ENCODE measurements at places on chromosomes 11 and 22.

GRCh38 chr11:68773521-68774193, 22.3 kb upstream of the TESMIN start:
- DNase-seq, result no peak

DNA sequence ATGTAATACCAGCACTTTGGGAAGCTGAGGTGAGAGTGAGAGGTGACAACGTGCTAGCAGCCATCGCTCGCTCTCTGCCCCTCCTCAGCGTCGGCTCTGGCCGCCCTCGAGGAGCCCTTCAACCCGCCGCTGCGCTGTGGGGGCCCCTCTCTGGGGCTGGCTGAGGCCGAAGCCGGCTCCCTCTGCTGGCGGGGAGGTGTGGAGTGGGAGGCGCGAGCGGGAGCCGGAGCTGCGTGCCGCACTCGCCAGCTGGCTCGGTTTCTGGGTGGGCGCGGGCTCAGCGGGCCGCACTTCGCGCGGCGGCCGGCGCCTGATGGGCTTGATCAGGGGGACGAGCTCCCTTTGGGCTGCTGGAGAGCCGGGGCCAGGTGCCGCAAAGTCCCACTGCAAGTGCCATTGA, 98.9 kb upstream of the UBASH3B start:
- DNase-seq, result peak; percentile 16

GRCh38 chr22:17319546-17319945, 49.7 kb upstream of the CECR2 start:
- no peak for DNase-seq

DNA sequence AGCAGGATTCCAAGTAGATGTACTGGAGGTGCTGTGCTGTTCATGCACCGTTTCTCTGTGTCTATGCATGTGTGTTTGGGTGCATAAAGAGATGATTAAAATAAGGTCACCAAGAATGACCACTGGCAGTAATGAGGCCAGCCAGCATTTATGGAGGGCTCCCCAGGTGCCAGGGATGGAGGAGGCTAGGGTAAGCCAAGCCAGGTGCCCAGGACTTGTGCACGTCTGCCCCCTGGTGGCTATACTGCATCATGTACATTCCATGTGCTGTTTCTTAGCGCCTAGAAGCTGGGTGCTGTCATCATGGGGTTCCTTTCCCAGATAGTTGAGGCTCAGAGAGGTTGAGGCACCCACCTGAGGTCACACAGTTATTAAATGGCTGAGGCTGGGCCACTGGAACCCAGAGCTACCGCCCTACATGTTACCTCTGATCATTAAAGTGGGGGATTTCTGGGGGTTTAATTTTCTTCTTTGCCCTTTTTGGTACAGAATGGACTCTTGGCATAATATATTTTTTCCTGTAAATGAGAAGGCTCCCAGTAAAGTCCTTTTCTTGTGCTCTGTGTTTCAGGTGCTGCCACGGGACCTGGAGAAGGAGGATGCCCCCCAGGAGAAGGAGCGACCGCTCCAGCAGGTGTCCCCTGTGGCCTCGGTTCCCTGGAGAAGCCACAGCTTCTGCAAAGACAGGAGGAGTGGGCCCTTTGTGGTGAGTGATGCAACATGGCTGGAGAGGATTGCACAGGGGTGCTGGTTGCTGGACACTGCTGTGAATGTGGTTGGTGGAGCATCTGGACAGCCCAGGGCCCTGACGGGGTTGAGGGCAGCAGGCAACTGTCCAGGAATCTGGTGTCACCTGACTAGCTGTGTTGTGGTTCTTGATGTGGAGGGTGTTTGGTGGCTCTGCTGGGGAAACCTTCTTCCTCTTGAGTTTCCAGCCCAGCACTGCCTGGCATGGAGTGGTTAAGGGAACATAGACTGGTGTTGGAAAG, 96.4 kb downstream of the KIAA1671 start:
- DNase-seq, result peak; percentile 83

DNA sequence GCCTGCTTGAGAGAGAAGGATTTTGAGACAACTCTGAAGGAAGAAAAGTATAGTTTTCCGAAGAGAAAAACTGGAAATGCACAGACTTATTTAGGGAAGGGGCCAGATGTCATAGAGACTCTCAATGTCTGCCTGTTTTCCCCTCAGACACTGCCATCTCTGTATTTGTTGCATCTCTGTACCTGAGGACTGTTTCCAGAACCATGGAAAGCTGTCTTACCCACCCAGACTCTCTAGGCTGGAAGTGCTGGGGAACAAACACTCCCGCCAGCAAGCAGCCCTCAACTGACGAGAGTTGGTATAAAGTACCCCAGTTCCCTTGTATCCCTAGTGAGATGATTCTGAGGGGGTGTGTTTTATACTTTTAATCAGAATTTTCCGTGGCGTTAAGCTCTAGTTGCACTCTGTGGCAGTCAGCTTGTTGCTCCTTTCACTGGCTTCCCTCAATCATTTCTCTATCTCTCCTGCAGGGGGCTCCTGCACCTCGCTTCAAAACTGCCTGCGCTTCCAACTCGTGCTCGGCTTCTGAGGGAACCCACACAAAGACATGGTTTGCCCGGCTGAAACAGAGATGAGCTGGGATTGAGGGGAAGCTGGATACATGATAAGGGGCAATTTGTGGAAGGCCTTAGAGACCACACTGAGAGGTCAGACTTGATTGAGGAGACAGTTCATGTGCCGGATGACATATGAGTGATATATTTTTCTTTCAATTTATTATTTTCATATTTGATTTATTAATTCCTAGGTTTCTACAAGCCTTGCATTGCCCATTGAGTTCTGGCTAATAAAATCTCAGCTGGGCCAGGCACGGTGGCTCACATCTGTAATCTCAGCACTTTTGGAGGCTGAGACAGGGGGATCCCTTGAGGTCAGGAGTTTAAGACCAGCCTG, 36.9 kb upstream of the CLPB start:
- peak; percentile 87 for DNase-seq

DNA sequence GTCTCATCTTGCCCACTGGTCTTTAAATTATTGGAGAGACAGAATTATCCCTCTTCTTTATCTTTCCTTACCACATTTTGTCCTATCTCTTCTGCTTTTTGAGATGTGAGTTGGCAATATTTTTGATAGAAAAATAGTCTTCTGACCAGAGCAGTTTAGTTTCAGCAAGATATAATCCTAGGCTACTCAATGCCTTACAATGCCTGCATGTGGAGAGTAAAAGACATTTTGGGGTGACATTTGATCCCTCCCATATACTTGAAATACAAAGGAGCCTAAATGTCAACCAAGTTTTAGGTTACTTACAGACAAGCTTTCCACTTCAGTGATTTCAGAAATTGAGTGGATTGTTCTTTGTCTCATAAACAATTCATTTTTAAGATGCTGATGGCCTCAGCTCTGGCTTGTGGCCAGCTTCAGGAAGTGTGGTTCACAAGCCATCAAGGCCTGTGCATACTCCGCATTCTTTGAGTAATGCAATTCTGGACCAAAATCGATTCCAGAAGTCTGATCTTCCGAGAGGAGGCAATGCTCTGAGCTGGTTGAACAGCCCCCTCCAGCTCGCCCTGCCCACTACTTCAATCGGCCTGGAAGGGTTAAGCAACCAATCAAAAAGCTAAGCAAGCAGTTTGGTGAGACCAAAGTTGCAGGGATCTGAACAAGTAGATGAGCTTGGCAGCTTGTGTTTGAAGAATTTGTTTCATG, 274.4 kb downstream of the BLID start:
- no peak for DNase-seq

DNA sequence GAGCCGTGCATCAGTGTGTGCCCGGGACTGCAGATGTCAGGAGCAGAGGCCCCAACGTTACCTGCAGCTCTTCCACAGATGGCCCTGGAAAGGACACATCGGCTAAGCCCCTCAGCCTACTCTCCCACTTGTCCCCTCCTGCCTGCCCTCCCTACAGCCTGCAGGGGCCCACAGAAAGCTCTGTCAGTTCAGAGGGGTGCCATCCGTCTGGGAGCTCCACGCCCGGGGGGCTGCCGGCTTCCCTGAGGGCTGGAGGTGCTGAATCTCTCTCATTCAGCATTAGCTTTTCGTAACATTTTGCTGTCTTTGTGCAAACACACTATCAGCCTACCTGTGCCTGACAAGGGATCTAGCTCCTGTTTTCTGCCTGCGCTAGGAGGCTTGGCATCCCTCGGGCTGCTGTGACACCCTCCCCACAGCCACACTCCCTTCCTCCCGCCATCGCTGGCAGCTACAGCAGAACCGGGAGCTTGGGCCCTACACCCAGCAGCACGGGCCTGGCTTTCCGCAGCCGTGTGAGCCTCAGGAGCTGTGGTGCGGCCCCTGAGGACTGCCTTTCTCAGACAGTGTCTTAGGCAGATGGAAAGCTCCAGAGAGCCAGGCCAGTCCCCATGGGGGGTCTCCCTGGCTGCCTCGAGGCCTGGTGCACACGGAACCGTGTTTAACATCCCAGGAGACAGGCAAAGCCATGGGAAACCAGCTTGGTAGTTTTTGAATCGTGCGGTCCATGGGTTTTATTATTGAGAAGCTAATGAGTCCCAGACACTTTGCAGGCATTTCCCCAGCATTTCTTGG, 198.3 kb upstream of the B3GAT1 start:
- DNase-seq, result no peak

- no peak for DNase-seq
Measured at GRCh38 chr11:22711071-22711770, 44.8 kb downstream of the GAS2 start.

DNA sequence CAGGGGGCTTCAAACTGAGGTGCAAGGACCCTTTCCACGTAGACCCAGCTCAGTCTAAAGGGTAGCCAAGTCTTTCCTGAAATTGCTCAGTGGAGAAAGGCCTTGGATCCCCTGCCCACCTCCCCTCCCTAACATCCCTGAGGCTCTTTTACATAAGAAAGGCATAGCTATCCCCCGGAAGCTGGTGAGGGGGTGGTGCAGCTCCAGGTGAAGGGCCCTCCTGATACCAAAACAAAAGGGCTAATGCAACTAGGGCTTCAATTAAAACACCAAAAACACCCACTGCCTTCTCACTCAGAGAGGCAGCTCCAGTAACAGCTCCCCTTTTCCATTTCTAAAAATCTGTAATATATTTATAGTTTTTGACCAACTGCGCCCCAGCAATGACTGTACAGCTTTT, 5.8 kb downstream of the SHANK2 start:
- DNase-seq, result no peak

GRCh38 chr11:76803811-76804600, 20.9 kb downstream of the TSKU start:
- peak; percentile 74 for DNase-seq

DNA sequence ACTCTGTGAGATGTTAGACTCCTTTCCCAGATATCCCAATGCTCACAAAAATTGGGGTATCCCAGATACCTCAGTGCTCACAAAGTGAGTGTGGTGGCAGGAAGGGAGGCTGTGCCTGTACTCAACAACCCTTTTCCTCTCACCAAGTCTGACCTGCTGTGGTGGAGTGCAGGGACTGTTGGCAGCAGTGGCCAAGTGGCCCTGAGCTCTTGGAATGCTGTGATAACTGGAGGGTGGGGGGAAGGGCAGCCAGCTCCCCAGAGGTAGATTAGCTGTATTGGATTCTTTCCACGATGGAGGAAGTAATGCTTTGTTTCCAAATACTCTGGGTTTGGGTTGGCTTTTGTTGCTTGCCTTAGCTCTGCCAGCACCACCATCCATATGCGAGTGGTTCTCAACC, 46.0 kb upstream of the OR9Q1 start:
- DNase-seq, result no peak

GRCh38 chr11:20310137-20310536, 53.4 kb upstream of the HTATIP2 start:
- no peak for DNase-seq

DNA sequence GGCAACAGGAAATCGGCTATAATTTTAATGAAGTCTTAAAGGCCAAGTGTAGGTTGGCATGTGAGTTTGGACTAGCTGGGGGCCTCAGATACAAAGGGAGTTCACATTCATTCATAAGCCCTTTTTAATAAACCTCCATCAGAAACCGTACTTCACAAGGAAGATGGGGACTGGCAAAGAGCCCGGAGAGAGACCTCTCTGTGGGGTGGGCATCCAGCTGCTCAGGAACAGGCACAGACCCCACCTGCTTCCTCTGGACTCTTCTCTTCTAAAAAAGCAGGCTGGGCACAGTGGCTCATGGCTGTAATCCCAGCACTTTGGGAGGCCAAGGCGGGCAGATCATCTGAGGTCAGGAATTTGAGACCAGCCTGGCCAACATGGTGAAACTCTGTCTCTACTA, 3.9 kb upstream of the ARFGAP3 start:
- no peak for DNase-seq

DNA sequence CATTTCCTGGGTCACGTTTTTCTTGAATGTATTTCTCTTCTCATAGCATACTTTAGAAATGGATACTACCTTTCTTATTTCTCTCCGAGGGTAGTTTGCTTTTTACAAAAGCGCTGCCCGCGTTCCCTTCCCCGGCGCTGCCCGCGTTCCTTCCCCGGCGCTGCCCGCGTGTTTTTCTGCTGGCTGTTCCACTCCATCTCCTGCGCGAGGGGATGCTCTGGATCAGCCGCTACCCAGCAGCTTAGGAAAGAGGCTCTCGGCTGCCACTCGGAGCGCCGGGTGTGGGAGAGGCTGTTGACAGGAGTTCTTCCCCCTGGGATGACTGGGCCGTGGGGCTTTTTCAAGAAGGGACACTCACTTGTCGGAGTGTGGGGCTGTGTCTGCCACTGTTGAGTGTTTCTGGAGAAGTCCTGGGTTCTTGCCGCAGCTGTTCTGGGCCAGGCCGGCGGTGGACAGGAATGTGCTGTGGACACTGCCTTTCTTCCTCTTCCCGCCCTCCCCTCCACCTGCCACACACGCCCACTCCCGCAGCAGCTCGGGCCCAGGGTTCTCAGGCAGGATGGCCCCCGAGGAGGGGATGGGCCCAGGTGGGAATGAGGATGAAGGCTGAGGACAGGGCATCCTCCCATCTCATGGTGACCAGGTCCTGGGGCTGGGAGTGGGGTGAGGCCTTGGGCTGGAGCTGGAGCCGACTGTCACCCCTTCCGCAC, 30.6 kb downstream of the GLB1L2 start:
- DNase-seq, result no peak

DNA sequence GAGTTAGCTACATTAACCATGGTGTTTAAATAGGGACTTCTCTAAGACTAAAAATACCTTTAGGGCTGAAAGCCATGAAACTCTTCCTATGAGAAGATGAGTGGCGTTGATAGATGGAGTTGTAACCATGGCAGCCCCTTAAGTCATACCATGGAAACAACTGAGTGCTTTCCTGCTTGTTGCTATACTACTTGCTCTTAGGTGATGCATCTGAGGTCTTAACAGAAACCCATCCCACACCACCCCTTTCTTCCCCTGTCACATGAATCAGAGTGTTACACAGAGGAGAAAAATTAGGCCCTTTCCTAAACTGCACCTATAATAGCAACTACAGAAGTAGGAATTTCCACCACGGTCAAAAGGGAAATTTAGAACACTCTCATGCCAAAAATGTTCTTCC, 64.3 kb upstream of the ZC3H12C start:
- DNase-seq, result no peak

- no peak for DNase-seq
Measured at GRCh38 chr11:76745561-76746207, 37.5 kb upstream of the TSKU start.

DNA sequence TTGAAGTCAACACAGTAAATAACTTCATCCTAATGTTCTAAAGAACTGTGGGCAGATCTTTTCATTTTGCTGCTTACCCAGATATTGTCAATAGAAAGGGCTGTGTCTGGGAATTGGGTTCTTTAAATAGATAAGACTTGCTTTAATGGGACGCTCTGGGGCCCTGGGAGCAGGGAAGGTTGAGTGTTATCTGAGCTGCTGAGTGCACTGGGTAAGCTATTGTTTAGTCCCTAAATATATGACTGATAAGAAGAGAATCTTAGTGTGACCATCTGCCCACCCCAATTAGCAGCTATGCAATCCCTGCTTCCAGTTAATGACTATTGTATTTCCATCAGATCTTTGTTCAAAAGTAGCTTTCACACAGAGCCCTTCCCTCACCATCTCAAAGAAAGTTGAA, 44.4 kb downstream of the ARHGAP42 start:
- DNase-seq, result no peak

Data from suppressor macrophage (primary cell).